ENCODE measurements at places on chromosomes 2 and 18.

DNA sequence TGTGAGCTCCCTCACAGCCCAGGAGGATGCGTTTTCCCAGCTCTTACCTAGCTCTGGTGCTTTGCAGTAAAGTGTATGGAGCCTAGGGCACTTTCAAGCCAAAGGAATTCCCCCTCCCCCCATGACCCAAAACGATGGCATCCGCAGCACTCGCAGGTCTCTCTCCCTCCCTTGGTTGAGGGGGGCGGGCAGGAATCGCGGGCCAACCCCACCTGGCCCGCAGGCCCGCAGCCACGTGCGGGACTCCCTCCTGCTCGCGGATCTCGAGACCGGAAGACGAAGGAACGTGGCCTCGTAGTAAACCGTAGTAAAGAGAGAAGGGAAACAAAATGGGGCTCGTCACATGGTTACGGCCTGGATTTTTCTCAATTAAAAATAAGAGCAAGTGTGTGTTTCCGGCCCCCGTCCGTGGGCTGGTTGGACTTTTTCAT lies 8.5 kb downstream of the IRS1 start:
- DNase-seq = no peak

GRCh38 chr18:48820483-48821250 lies 130.1 kb downstream of the SMAD7 start:
- peak; percentile 40 for DNase-seq

DNA sequence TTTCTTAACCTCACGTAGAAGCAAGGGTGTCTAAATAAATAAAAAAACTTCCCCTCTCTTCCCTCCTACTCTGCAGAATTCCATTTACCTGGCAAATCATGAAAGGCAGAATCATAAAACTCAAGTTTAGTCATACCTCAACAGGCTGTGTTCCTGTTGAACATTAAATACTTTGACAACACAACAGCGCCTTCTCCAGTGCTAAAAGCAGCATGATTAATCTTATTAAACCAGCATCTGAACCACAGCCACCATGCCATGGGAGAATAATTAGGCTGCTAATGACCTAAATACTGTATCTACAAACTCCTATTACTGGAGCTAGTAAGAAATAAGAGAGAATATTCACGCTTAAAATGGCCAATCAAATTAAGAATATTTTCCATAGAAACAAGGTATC lies 68.1 kb downstream of the CDH2 start:
- no peak for DNase-seq

- DNase-seq = no peak
Measured at GRCh38 chr2:191839918-191840804, 6.7 kb downstream of the CAVIN2 start.

- DNase-seq = no peak
Measured at GRCh38 chr2:168641636-168642035, 160.8 kb upstream of the NOSTRIN start.

DNA sequence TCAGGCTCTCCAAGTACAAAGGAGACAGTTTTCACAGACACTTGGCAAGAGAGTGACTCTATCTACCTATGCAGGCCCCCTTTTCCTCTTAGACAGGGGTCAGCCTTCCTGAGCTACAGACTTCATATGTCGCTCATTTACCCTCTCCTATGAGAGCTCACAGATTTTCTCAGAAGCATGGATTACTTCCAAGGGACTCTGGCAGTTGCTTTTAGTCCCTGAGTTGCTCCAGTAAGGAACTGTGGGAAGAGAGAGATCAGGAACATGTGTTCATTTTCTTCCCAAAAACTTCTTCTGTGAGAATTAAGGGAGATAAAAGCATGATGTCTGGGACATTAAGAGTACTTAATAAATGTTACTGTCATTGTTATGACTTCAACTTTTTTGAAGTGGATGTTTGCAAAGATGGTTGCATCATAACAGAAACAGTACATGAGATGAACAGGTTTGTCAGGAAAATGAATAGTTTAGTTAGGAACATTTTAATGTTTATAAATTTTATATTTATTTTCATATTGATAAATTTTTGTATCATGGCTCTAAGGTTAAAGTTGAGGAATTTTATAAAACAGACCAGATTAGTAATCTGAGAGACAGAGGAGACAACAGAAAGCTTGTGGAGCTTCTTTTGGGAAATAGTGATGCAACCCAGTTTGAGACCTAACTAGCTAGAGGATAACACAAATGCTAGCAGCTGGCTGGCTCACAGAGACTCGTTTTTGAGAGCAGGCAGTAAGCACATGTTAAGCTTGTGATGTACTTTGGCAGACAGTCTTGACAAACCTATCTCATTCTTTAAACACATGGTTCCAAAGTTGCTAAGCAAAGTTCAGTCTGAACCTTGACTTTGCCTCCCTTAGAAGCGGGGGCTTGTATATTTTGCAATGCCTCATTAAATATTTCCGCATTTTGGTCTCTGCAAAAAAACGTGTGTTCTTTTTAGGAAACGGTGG lies 21.7 kb upstream of the UGP2 start:
- DNase-seq = no peak

DNA sequence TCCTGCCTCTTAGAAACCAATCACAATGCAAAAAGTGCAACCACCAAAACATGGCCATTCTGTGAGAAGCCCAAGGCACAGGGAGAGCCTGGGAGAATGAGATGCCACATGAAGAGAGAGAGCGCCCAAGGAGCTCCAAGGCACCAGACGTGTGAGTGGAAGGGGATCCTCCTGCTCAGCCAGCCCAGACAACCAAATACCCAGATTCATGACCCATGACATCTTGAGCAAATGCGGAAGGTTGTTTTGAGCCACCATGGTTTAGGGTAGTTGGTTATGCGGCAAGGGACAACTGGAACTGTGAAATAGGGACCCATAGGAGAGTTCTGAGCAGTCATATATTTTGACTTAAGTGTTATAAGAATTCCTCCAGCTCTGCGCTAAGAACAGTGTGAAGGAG lies 7.0 kb downstream of the AFF3 start:
- no peak for DNase-seq

DNA sequence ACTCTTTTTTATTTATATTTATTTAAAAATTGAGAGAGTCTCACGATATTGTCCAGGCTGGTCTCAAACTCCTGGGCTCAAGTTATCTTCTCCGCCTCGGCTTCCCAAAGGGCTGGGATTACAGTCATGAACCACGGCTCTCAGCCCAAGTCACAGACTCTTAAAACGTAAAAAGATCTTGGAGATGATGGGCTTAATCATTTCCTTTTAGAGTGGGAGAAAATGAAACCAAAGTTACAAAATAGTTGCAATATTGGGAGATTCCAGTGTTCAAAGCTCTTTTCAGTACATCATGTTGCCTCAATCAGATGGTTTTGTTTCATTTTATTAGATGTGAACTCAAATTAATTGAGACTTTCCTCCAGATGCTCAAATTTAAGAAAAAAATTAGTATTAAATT lies 151.4 kb upstream of the XPO1 start:
- no peak for DNase-seq

GRCh38 chr2:24496959-24497358 lies 5.9 kb downstream of the NCOA1 start:
- DNase-seq = no peak

GRCh38 chr2:209845666-209846065 lies 74.0 kb downstream of the UNC80 start:
- DNase-seq = no peak

DNA sequence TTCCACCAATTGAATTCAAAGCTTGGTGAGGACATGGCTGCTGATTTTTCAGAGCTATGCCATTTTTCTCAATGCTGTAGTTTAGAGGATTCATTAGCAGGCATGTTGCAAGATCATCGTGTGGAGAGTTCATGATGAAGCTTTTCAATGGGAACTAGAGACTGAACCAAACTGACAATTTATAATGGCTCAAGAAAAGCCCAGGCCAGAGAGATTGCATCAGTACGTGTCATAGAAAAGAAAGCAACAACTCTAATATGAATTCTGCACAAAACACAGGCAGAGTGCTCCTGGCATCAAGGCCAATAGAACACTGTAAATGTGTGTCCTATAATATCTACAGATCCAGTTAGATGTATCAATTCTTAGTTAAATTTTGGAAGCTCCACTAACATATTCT lies 477.6 kb downstream of the LRP1B start:
- no peak for DNase-seq

GRCh38 chr18:38981389-38981788 lies 1415.8 kb upstream of the CELF4 start:
- DNase-seq = no peak

DNA sequence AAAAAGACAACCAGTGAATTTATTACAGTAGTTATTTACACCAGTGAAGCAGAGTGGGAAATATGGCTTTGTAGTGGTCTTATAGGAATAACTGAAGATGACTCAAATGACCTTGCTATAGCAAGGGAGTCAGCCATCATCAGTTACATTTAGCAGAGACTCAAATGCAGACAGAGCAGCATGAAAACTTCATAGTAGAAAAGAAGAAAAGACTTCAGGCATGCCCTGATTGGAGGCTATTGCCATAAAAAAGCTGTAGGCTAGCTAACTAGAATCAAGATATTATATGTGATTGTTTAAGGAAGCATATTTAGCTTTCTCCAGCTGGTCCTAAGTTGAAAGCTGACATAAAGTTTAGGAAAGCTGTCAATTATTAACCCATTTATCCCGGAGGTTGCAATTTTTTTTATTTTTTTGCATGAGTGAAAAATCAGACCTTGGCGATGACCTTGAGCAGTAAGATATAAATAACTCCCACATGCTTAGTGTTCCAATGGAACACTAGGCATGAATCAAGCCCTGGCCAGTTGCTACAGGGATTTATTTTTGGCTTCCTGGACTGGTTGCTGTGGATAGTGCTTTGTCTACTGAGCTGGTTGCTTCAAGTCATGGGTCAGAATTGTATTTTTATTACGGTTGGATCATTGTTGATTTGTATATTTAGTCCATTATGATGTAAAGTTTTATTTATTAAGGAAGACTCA lies 675.6 kb upstream of the VRK2 start:
- no peak for DNase-seq

DNA sequence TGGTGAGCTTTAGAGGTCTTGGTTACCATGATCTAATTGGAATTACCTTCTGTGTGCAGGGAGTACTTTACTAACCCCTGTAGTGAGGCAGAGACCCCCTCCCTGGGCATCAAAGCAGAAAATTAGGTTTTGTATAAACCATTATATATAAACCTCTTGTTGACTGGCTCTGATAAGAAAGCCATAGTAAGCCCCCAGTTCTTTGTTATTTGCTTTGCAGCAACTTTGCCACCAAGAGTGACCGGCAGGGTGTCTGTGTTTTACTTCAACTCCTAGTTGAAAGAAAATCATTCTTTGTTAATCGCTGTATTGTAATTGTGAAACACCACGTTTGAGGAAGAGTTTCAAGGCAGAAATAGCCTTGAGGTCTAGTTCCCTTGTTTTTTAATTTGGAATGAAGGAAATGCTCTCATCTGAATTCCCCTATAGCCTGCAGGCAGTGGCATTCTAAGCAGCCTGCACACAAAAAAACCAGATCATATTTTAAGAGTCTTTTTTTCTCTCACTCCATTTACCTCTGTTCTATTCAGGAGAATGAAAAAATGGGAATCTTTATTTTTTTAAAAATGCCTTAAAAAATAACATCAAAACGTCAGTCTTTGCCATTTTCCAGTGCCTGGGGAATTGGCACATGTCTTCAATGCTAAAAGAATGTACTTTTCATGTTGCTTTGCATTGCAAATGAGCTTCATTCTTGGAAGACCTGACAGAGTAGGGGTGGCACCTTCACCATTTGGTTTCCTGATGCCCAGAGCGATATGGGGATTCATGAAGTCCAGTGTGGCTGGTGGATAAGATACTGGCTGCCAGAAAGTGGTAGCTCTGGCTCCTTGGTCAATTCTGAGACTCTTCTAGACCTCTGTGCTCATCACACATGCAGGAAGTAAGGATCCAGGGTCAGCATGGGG lies 338.1 kb downstream of the SLC4A3 start:
- DNase-seq = no peak

GRCh38 chr2:68853915-68854314 lies 17.3 kb downstream of the BMP10 start:
- no peak for DNase-seq

GRCh38 chr18:46939337-46939963 lies 22.0 kb downstream of the KATNAL2 start:
- no peak for DNase-seq

- DNase-seq = no peak
Measured at GRCh38 chr2:204364860-204365535, 180.3 kb upstream of the PARD3B start.

DNA sequence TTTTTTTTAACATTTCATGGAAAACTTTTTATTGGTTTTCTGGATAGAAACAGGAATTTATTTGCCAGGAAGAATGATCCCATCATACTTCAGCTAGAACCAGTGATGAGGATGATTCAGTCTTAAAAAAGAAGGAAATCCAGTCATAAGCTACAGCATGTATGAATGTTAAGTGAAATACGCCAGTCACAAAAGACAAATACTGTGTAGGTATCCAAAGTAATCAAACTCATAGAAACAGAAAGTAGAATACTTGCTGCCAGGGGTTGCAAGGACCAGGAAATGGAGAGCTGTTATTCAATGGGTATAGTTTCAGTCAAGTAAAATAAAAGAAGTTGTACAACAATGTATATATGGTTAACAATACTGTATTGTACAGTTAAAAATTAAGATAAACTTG lies 21.3 kb downstream of the PSME4 start:
- no peak for DNase-seq

DNA sequence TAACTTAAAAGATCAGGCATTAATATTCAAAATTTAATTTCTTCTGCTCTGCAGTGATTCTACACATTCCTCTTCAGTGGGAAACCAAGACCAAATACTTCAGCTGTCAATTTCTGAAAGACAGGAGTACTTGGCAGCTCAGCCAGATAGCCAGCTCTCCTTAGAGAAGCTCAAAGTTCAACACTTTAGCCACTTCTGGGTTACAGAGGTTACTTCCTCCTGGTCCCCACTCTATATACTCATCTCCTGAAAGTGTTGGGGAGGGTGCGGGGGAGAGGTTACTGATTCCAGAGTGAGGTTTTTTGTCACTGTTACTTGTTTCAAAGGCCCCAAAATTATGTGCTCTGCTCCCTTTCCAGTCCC lies 4.1 kb downstream of the CYTIP start:
- DNase-seq = peak; percentile 75

DNA sequence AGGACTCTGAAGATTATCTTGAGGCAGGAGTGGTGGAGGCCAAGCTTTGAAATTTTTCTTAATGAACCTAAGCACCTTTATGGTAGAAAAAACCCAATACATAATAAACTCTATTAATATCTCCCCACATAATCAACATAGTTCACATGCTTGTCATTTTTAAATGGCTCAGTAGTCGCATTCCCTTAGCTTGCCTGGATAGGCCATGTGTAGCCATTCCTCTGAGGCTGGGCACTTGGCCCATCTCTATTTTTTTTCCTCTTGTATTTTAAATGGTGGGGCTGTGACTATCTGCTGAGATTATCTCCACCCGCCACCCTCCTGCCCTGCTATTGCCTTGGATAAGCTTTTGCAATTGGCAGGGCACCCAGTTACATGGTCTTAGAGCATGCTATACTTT lies 143.1 kb downstream of the FHOD3 start:
- DNase-seq = no peak

- no peak for DNase-seq
Measured at GRCh38 chr2:178689808-178690207, 117.4 kb downstream of the TTN start.

GRCh38 chr2:211860224-211860623 lies 678.4 kb downstream of the ERBB4 start:
- no peak for DNase-seq

Measured in stimulated activated CD8-positive, alpha-beta memory T cell treated with anti-CD3 and anti-CD28 coated beads, Interleukin-4, amount 100 ng/mL, for 48 hours (primary cell).